SK-MEL-5 (cell line): ENCODE measurements at places on chromosomes 1 and 21. TPM values are rescaled to one million over a fixed set of nuclear protein-coding genes. Genes with fewer than 3 reads are reported as not detected.

DNA sequence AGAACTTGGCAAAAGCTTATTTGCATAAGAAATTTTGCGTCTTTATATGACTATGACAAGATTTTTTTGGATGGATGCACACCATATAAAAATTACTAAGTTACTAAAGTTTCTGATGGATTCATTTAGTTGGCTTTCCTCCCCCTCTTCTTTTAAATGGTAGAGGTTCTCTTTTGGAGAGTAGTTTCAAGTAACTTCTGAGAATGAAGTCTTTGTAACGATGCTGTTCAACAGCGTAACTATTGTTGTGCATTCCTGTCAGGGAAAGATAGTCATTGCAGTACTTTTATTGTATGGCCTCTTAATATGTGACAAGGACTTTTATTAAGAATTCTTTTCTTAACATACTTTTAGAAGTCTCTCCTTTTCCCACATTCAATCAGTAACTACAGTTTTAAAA lies 16.0 kb downstream of the NFIA start:
- DNase-seq = peak; percentile 53

- DNase-seq = no peak
Observed at GRCh38 chr1:28592321-28593071, 431 bp downstream of the RAB42 start.

The SMCP gene
- not detected in 2 replicates for total RNA-seq

DNA sequence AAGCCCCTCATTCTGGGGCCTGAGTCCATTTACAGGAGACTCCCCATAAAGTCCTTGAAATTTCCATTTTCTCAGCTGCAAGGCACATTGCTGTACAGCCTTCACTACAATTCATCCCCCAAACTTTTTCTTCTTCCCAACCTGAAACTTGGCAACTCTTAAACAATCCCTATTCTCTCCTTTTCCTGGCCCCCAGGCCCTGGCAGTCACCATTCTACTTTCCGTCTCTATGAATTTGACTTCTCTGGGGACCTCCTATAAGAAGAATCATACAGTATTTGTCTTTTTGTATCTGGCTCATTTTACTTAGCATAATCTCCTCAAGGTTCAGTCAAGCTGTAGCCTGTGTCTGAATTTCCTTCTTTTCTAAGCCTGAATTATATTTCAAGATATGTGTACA lies 332.9 kb downstream of the PCP4 start:
- no peak for DNase-seq
